Stimulated activated CD4-positive, alpha-beta T cell treated with anti-CD3 and anti-CD28 coated beads, Interleukin-1b, Interleukin-23, amount 100 ng/mL, for 24 hours (primary cell): ENCODE measurements at places on chromosomes 6 and 20.
A peak's percentile ranks its signal among the peaks of the same experiment; 100 is the strongest.

- DNase-seq: no peak
These were observed 27.9 kb downstream of the SNX14 start for GRCh38 chr6:85565736-85566135.

DNA sequence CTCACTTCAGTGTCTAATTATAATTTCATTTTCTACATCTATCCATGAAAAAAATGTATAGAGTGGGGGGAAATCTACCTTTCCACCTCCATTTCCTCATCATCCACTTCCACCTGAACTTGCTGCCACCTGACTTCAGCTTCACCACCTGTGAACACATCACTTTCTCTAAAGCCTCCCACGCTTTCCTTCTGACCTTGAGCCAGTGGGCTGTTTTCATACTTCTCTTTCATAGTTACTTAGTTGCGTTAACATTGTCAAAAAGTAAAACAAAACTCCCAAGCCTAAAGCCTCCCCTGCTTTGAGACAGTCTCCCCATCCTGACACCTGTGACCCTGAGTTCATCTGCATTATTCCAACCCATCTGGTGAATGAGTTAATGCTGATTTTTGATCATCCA, 47.3 kb downstream of the KLHL31 start:
- DNase-seq: no peak

GRCh38 chr20:41011551-41012067, 17.0 kb upstream of the TOP1 start:
- no peak for DNase-seq

GRCh38 chr6:6891125-6891721, 216.5 kb upstream of the RREB1 start:
- DNase-seq: no peak

GRCh38 chr6:87541744-87542143, 48.0 kb downstream of the RARS2 start:
- no peak for DNase-seq

- DNase-seq: no peak
These were observed 307.3 kb upstream of the CHD6 start for GRCh38 chr20:41925476-41925875.

GRCh38 chr20:41055679-41056078, 27.1 kb downstream of the TOP1 start:
- no peak for DNase-seq

DNA sequence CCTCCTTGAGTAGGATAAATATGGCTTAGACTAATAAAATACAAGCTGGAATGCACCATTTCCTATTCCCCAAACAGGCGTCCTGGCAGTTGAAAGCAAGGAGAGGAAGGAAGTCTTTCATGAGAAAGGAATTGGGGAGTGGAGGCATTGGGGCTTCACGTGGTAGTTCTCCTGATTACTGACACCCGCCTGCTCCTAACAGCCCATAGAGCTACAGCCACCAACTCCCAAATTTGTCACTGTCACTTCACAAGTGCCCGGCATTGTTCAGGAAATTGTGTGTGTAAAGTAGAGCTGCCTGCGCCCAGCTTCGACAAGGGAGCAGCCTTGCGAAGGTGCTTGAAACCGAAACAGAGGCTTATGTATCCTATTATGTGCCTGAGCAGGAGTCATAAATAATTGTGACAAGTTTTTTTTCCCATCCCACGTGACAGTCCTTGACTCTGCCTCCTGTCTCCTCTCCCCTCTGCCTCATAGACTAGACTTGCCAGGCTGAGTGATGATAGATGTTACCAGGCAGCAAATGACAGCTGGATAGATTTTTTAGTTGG, 301.7 kb upstream of the ZFP64 start:
- DNase-seq: no peak

DNA sequence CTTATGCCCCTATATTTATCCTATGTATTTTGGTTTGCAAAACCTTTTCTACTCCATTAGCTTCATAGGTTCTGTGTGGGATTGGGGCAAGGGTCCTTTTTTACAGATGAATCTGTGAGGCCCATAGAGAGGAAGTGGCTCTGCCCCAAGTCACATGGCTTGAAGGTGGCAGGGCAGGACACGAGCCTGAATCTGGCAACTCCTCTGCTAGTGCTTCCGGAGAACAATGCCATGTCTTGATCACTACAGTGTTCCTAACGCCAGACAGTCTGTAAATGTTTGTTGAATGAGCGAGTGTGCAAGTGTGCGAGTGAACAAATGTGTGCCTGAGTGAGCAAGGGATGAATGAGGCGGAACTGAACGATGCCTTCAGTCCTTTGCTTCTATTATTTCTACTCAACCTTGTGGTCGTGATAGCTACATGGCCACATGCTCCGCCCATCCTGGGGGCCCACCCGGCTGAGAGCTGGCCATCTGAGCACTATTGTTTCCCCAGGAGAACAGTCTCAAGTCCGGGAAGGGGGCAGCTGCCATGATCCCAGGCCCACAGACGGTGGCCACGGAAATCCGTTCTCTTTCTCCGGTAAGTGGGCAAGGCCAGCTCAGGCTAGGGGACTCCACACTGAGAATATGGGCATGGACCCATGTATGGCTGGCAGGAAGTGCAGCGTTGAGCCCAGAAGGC, 17.8 kb upstream of the AAR2 start:
- no peak for DNase-seq

DNA sequence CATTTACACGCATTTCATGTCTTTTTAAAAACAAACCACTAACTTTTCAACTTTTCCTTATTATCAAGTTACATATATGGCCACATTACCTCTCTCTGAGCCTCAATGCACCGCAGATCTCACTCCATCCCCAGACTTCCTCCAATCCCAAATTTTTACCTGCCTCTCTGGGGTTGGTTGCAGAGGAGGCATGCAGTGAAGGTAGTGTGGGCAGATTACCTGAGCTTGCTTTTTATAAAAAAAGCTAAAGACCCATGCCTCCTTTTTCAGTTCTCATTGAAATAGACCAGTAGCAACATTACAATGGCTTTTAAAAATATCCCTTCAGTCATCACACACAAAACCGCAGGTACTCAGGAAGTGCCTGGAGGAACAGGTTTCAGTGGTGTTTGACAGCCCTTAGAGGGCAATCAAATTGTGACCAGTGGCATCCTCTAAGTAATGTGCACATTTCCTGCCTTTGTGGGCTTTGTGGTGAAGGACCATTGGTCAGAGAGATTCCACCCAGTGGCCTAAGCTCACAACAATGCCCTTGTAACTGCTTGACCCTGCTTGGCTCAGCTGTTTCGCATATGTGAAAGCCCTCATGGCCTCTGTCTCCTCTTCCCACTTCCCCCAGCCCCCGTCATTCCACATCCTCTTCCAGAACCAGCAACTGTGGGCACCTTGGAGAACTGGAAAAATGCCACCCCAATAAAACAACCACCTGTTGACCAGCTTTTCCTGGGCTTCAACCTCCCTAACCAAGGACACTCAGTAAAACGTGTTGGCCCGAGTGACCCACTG, 30.2 kb upstream of the IL17A start:
- no peak for DNase-seq

DNA sequence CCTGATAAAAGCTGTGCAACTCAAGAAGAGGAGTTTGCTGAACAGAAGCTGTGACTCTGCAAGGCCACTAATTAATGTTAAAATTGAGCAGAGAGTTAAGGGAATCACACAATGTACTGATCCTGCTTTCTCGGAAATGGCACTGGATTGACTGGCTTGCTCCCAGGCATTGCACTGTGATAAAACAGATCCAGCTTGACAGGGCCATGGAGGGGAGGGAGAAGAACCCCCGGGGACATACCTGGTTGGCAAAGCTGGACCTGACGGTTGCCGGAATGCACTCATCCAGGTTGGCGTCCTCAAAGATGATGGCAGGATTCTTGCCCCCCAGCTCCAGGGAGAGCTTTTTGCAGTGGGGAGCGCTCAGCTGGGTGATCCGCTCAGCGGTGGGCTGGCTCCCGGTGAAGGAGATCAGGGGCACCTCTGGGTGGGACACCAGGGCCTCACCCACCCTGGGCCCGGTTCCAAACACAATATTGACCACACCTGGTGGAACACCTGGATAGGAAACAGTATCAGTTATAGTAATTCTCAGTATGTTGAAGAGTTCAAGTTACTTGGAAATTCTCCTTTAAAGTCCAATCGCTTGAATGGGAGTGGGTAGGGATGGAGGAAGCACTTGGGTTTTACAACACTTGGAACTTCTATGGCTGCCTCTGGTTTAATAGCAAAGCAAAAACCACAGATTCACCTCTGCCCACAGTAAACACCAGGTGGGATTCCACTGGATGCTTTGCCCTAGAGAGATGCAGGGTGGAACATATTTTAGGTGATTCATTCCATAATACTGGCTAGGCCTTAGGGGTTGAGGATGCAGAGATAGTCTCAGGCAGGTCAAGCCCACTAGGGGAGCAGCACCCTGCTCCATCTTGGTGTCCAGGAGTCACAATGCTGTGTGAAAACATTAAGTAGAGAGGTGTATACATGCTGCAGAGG, 17.1 kb downstream of the ALDH8A1 start:
- no peak for DNase-seq

- DNase-seq: no peak
These were observed 99.1 kb upstream of the MTHFD1L start for GRCh38 chr6:150766201-150766997.

- no peak for DNase-seq
These were observed 3.0 kb downstream of the ARFRP1 start for GRCh38 chr20:63704749-63705117.

- no peak for DNase-seq
These were observed 5.2 kb downstream of the TENT5A start for GRCh38 chr6:81747327-81747726.

GRCh38 chr20:47120346-47120936, 225.8 kb downstream of the EYA2 start:
- DNase-seq: no peak

DNA sequence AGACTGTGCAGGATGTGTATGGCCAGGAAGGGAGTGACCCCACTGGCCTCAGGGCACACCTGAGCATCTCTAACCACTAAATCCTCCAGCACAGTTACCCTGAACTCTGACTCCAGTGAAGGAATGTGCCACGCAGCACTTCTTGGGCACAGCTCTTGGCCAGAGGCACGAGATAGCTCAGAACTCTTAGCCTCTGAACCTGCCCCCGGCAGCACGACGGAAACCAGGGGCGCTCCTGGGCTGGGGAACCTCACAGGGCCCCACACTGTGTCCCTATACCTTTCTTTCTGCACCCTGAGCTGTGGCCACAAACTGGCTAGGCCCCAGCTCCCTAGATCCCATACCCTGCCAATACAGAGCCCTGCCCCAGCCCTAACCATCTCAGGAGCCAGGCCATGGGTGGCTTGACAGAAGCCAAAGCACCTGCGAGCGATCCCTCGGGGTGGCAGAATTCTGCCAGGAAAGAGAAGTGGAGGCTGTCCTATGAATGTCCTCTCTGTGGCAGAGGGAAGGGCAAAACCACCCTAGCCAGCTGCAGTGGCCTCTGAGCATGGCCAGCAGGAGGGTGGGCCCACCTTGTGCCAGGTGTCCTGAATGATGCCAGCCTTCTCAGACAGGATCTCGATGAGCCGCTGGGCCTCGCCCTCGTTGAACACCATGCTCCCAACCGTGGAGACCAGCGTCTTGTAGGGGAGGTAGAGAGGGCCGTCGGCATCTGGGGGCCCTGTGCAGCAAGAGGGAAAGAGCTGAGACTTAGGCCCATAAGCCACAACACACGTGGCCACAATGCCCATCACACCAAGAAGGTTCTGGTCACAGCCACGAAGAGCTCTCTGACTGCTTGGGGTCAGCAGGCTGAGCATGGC, 39.4 kb downstream of the RRBP1 start:
- DNase-seq: no peak

- no peak for DNase-seq
These were observed 9.1 kb downstream of the ANKRD66 start for GRCh38 chr6:46755865-46756264.

GRCh38 chr20:25250508-25250907, 2.6 kb downstream of the PYGB start:
- DNase-seq: no peak

DNA sequence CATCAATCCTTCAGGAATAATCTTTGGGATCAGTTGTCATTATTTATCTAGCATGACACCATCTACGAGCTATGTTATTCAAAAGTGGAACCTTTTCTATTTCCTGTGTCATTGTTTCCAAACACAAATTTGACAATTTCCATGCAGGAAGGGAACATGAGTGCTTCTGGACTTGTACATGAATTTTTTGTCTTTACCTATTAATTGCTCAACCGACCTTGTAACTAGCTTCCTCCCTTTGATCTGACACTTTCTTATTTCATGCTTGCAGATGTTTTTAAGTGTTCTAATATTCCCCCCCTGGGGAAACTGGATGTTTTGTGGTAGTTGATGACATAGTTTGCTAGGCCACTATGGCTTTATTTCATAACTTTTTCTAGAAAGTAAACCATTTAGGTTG, 139.4 kb downstream of the BMP2 start:
- DNase-seq: no peak

GRCh38 chr6:113558431-113558830, 298.7 kb upstream of the MARCKS start:
- DNase-seq: no peak

DNA sequence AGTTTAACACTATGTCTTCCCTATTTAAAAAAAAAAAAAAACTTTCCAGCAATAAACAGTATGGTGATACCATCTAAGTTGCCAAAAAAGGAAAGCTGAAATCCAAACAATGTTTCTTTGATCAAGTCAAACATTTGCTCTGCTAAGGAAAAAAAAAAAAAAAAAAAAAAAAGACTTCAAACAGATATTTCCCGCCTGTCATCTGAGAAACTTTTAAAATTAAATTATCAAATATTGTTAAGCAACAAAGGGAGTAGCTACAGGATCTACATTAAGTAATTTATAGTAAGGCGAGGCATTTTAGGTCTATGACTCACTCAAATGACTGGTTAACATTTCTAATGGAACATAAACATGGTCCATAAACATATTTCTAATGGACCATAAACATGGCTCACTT, 121.2 kb downstream of the DST start:
- no peak for DNase-seq

GRCh38 chr6:37696220-37696840, 1.4 kb downstream of the MDGA1 start:
- DNase-seq: peak; percentile 14
